ENCODE measurements at places on chromosomes 7 and 10.

DNA sequence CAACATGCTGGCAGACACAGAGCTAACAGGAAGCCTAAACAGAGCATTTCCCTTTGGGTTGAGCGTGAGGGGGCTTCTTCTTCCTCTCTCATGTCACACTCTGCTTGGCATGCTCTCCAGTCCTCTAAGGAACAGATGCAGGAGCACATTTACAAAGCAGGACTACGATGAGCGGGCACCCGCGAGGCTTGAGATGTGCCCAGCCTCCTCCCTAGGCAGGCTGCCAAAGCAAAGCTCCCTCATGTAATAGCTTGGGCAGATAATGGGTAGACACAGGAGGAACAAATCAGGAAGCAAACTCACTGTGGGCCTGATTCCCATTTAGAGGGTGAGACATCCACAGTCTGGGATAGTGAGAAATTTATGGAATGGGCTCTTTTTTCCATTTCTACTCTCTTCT lies 519.1 kb downstream of the NRG3 start:
- no peak for DNase-seq

GRCh38 chr7:144527051-144527471 lies 123.6 kb upstream of the NOBOX start:
- DNase-seq = no peak

DNA sequence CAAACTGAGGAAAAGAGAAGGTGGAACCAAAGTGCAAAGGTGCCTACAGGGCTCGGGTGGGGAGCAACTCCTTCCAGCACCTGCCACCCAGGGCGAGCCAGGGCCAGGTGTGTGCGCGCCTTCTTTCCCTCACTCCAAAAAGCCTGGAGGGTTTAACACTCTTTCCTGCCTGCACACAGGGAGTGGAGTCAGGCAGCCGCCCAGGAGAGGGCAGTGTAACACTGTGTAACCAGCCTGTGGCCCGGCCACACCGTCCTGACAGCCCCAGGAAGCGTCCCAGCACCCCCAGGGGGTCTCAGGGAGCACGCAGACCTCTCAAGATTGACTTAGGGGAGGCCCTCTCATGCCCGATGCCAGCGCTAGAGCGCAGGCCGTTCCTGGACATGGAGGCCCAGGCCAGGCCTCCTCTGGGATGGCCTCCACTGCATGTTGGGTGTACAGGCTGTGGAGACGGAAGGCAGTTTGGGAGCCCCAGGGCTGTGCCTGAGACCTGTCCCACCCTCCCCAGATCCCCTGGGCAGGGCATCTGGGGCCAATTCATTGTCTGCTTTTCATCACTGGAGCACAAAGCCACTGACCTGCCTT lies 13.4 kb downstream of the BRI3 start:
- DNase-seq = peak; percentile 49

DNA sequence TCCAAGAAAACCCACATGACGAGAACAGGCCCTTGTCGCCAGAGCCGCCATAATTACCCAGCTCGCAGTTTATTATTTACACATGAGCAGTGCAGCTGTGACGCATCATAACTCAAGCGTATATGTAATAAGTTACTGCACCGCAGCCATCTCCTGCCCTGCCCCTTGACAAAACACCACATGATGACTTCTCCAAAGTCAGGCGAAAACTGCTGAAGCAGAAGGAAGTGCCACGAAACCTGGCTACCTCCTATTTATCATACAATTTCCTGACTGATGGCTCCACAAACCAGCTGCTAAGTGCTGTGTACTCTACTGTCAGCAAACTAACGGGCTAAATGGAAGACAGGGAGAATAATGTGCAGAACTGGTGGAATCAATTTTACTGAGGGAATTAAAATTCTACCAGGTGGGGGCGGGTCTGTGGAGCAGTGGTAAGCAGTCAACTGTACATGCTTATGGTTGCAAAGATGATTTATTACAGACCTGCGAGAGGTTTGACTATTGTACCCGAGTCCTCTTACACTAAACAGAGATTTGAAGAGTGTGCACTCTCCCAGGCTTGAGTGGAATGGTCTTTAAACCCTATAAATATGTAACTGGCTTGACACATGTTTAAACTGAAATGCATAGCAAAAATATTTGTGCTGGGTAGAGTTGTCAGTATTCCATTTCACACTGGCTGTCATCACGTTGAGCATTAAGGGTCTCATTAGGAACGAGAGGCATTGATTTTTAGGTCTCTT lies 156.0 kb downstream of the GLI3 start:
- peak; percentile 83 for DNase-seq

- DNase-seq = no peak
These were observed 13.2 kb downstream of the BAMBI start for GRCh38 chr10:28690545-28690944.

Data from SHP77 (cell line).